Activated CD8-positive, alpha-beta T cell treated with anti-CD3 and anti-CD28 coated beads, Interleukin-2, amount 10 ng/mL, durations not matched to agents 7 days and 5 days (primary cell): ENCODE measurements at places on chromosomes 16 and 17.

- DNase-seq, result no peak
These were observed 42.2 kb downstream of the STX8 start for GRCh38 chr17:9533441-9533840.

GRCh38 chr16:19228052-19228451 lies 57.5 kb upstream of the CLEC19A start:
- no peak for DNase-seq

DNA sequence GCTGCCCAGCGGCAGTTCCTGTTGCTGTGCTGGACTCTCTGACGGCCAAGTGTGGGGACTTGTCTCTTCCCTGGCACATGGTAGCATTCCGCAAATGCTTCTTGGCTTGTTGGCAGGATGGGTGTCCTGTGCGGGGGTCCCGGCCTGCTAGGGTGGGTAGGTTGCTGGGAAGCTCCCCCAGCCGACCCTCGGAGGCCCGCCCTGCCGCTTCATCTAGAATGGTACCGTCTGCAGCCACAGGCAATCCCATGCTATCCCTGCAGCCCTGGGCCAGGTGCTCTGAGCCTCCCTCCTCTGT lies 78.3 kb upstream of the LHX1 start:
- no peak for DNase-seq

- no peak for DNase-seq
These were observed 114.0 kb downstream of the CMIP start for GRCh38 chr16:81558444-81559175.

- DNase-seq, result no peak
These were observed 5.9 kb upstream of the BAIAP3 start for GRCh38 chr16:1327619-1327947.

DNA sequence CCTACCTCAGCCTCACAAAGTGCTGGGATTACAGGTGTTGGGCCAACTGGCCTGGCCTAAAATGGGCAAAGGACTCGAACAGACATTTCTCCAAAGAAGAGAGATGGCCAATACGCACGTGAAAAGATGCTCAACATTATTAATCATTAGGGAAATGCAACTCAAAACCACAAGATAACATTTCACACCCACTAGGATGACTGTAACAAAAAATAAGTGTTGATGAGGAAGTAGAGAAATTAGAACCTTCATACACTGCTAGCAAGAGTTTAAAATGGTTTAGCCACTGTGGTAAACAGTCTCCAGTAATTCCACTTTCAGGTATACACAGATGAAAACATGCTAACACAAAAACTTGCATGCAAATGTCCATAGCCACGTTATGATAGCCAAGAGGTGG lies 5.7 kb downstream of the TMED6 start:
- no peak for DNase-seq

- no peak for DNase-seq
These were observed 362.6 kb downstream of the CNTNAP4 start for GRCh38 chr16:76639685-76640289.

- DNase-seq, result no peak
These were observed 188.8 kb upstream of the CHMP6 start for GRCh38 chr17:80802626-80803450.

GRCh38 chr16:77780378-77780837 lies 8.0 kb upstream of the VAT1L start:
- no peak for DNase-seq

- DNase-seq, result no peak
These were observed 556.1 kb downstream of the WWOX start for GRCh38 chr16:78655331-78656113.

DNA sequence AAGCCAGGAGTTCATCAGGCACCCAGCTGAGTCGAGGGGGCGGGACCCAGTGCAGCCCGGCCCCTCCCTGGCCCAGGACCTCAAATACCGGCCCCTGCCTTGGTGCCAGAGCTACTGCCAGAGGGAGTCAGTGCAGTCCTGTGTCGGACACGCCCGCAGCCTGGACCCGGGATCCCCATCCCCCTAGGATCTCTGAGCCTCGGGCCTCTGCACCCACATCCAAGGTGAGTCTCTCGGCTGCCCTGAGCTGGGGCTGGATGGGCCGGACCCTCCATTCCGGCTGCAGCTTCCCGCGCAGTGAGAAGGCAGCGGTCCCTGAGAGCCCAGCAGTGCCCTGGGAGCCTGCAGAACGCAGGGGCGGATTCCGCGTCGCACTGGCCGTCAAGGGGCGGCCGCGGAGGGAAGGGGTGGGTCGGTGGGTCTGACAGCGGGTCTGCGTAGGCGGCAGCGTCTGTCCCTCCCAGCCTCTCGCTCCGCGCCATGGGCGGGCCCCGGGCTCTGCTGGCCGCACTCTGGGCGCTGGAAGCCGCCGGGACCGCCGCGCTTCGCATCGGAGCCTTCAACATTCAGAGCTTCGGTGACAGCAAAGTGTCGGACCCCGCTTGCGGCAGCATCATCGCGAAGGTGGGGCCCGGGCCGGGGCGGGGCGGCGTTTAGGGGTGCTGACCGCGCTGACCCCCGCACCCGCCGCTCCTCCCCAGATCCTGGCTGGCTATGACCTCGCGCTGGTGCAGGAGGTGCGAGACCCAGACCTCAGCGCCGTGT lies at the start of gene DNASE1L2:
Gene DNASE1L2, plus strand, starts transcription at position 108 of the 765 bp plus-strand sequence. Its CDS starts 373 bp downstream, at position 481.
- DNase-seq, result no peak

- no peak for DNase-seq
These were observed 21.6 kb upstream of the PSMC5 start for GRCh38 chr17:63805591-63805990.

GRCh38 chr17:50090971-50091917 lies 3.9 kb upstream of the PDK2 start:
- no peak for DNase-seq

- DNase-seq, result no peak
These were observed 10.4 kb downstream of the NFE2L1 start for GRCh38 chr17:48058393-48059124.

DNA sequence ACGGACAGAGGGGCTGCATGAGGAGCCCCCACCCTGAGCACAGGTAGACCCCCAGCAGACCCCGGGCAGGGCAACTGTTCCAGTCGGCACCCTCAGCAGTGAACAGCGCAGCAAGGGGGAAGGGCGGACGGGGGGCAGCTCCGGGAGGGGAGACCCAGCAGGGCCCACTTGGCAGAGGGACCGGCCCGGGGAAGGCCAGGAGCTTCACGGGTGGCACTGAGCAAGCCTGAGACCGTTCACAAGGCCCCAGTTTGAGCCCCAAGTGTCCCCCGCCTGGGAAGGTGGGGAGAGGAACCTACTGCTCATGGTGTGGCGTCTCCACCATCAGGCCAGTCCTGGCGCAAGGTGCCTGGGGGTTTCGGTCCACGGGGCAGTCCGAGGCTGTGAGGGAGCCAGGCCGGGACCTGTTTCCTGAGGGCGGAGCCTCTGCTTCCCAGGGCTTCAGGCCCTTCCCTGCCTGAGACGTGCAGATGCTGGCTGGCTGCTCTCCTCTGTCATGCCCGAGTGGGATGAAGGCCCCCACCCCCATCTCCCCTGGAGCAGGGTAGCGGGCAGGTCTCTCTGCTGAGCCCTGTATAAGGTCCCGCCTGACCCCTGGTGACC lies 54.4 kb upstream of the GNG13 start:
- no peak for DNase-seq

GRCh38 chr16:9124908-9125584 lies 33.6 kb downstream of the HAPSTR1 start:
- no peak for DNase-seq

- DNase-seq, result no peak
These were observed 53.7 kb downstream of the CMIP start for GRCh38 chr16:81498351-81498750.

DNA sequence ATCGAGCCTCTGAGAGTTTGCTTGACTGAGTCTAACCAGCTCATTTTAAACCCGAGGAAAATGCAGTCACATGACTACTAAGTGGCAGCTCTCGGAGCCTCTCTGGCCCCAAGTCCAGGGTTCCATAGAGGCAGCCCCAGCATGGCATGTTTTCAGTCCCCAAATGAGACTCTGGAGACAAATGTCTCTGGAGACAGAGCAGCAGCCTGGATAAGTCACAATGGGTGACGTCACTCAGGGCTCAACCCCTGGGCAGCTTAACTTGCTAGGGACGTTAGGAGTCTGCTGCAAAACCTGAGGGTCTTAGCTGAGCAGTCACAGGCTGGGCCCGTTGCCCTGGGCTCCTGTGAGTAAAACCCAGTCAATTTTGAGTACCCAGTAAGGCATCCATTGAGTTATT lies 6.9 kb upstream of the STH start:
- no peak for DNase-seq

DNA sequence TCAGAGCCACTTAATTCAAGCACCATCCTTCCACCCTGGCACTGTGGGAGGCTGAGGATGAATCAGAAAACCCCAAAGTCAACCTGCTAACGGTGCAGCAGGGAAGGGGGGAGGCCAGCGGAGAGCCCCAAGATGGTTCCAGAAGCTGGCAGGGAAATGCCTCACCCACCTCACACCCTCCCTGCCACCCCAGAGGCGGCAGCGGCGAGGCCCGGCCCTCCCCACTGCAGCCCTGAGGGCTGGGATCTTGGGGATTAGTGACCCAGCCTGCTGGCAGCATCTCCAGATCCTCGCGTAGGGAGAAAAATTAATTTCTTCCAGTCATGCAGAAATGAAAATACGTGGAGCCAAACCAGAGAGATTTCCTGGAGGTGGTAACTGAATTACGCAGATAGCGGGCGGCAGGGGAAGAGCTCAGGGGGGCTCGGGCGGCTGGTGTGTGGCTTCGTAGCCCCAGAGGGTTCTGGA lies 38.2 kb downstream of the CBFA2T3 start:
- DNase-seq, result no peak

DNA sequence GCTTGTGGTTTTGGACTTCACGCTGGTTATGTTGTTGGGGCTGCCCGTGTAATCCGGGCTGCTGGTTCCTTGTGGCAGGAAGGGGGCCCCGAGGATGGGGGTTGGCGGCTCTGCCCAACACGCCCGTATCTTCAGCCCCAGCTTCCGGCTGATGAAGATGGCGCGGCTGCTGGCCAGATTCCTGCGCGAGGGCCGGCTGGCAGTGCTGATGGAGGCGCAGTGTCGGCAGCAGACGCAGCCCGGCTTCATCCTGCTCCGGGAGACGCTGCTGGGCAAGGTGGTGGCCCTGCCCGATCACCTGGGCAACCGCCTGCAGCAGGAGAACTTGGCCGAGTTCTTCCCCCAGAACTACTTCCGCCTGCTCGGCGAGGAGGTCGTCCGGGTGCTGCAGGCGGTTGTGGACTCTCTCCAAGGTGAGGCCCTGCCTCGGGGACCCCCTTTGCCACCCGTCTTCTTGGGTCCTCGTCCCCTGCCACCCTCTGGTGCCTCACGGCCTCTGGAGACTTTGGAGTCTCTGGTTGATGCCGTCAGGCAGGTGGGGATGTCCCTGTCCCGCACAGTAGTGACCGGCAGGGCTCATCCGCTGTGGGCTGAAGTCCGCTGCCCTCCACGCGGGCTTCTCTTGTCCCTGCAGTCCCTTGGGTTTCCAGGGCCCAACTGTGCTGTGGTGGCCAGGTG lies 2.2 kb downstream of the TELO2 start:
- DNase-seq, result no peak

DNA sequence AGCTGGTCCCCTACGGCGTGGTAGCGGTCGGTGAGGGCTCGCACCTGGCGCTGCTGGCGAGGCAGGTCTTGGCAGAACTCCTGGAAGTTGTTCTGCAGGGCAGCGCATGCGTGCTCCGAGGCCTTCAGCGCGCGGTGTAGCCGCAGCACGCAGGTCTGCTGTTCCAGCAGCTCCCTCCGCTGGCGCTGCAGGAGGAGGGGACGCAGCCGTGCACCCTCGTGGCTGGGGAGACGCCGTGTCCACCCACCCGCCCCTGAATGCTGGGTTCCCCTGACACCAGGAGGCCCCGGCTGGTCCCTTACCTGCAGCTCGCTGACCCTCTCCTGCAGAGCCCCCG lies 12.2 kb downstream of the EVPL start:
- DNase-seq, result no peak

DNA sequence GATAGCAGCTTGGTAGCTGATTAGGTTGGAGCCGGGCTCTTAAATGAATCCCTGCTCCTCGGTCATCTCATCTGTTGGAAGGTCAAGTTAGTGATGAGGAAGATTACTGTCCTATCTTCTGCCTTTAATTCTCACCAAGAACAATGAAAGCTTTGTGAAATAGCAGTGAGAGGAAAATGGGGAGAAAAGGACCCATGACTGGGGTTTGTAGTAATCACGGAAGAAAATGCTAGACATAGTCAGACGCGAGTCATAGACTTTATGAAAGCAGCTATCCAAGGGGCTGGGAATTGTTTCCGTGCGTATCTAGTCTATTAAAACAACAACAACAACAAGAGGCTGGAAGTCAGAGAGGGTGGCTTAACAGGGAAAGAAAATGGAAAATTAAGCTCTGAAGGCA lies 18.3 kb downstream of the PIK3R5 start:
- DNase-seq, result no peak

DNA sequence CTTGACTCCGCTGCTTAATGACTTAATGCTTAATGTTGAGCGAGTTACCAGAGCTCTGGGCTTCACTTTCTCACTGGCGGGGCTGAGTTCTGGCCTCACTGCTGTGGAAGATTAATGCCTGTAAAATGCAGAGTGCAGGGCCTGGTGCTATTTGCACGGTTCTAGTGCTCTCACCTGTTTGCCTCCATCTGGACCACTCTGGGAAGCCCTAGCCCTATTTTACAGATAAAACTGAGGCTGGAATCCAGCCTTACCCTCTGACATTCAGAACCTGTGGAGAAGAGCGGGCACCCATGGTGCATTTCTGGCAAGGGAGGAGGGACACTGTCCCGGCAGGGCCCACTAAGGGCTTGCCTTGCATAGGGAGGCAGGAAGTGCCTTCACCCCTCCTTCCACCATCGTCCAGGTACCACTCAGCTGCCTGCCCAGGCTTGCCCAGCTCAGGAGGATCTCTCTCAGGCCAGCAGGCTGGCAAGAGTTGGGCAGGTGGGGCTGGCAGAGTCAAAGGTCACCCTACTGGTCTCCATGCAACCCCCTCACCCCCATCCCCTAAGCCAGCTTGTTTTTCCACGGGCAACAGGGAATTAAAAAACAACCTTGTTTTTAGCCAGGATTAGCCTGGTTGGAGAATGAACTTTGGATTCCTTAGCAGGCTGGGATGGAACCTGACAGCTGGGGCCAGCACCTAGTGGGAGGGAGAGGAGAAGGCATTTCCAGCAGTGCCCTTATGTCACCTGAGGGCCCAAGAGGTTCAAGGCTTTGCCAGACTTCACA lies 4.1 kb upstream of the UBALD1 start:
- DNase-seq, result no peak
